ENCODE measurements at places on chromosomes 7 and 10. TPM values are rescaled to one million over a fixed set of nuclear protein-coding genes. Genes with fewer than 3 reads are reported as not detected.

The THSD7A gene
- total RNA-seq: 0.49 TPM

The ASZ1 gene
- total RNA-seq: not detected

The SCART1 gene
- total RNA-seq: 5.2 TPM

The STEAP1 gene
- 50.0 TPM for total RNA-seq

The ZC3HAV1L gene
- 20.3 TPM for total RNA-seq

The SLC16A12 gene
- total RNA-seq: not detected

The UTF1 gene
- not detected for total RNA-seq

The ITPRID1 gene
- not detected for total RNA-seq

The ADAMTS14 gene
- total RNA-seq: 15.6 TPM

The RBP3 gene
- total RNA-seq: not detected

The NHLRC2 gene
- total RNA-seq: 20.0 TPM

The SLC25A40 gene
- 9.2 TPM for total RNA-seq

The SMARCD3 gene
- total RNA-seq: 52.7 TPM

The OPALIN gene
- not detected for total RNA-seq

The ITGA8 gene
- total RNA-seq: 92.0 TPM

The MBL2 gene
- not detected for total RNA-seq

The SLC13A1 gene
- not detected for total RNA-seq

The IFIT3 gene
- 59.7 TPM for total RNA-seq

The TMEM273 gene
- not detected for total RNA-seq

The SGMS1 gene
- total RNA-seq: 65.7 TPM

The OGDH gene
- 145 TPM for total RNA-seq

The SPDYE16 gene
- not detected for total RNA-seq

The SEMA4G gene
- 1.8 TPM for total RNA-seq

The NRAP gene
- total RNA-seq: not detected

The CH25H gene
- total RNA-seq: 83.4 TPM

The TFR2 gene
- total RNA-seq: 1.1 TPM

The PLA2G12B gene
- total RNA-seq: not detected

The KIAA1549 gene
- 3.6 TPM for total RNA-seq

The PAX2 gene
- total RNA-seq: not detected

The TMEM225B gene
- total RNA-seq: 1.6 TPM
